ENCODE measurements at places on chromosomes 4 and X. TPM values are rescaled to one million over a fixed set of nuclear protein-coding genes. Genes with fewer than 3 reads are reported as not detected.
A peak's percentile ranks its signal among the peaks of the same experiment; 100 is the strongest.

Gene GAGE13
- total RNA-seq = not detected

Gene PRRG3
- total RNA-seq = not detected

Gene APEX2
- 17.0 TPM for total RNA-seq

GRCh38 chr4:5222047-5222446 is 170.8 kb downstream of the STK32B start:
- DNase-seq = no peak
- H3K27me3 ChIP-seq = no peaks in the 10 kb centered on the region
- no peaks in the 10 kb centered on the region for H3K4me1 ChIP-seq
- H3K27ac ChIP-seq = no peak overlapping the region

DNA sequence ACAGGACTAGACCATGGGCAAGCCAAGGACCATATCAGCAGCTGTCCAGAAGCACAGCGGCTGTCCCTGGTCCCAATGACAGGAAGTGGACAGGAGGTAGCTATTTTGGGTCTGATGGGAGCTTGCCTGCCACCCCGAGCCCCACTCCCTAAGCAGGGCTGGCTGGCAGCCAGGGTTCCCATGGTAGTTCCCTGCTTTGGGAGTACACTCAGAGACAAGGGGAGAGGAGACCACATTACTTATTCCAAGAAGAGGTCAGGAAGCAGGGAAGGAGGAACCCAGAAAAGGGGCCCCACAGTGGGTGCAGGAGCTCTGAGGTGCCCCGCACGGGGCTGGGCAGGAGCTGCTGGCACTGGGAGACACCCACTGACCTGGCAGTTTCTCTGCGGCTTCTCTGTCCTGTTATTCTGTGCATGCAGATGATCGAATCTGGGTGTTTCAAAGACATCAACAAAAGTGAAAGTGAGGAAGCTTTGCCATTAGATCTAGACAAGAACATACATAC is 36.3 kb downstream of the HTT-AS start:
- peaks cover 17% of the 10 kb centered on the region for H3K4me1 ChIP-seq
- H3K27ac ChIP-seq = no peak overlapping the region
- no peaks in the 10 kb centered on the region for H3K36me3 ChIP-seq
- H3K4me3 ChIP-seq = no peak overlapping the region

GRCh38 chr4:87363552-87363951 is 27.4 kb downstream of the HSD17B11 start:
- H3K27me3 ChIP-seq = no peaks in the 10 kb centered on the region
- peaks cover 24% of the 10 kb centered on the region for H3K4me1 ChIP-seq
- peaks cover 3% of the 10 kb centered on the region for H3K36me3 ChIP-seq
- H3K4me3 ChIP-seq = no peak overlapping the region

DNA sequence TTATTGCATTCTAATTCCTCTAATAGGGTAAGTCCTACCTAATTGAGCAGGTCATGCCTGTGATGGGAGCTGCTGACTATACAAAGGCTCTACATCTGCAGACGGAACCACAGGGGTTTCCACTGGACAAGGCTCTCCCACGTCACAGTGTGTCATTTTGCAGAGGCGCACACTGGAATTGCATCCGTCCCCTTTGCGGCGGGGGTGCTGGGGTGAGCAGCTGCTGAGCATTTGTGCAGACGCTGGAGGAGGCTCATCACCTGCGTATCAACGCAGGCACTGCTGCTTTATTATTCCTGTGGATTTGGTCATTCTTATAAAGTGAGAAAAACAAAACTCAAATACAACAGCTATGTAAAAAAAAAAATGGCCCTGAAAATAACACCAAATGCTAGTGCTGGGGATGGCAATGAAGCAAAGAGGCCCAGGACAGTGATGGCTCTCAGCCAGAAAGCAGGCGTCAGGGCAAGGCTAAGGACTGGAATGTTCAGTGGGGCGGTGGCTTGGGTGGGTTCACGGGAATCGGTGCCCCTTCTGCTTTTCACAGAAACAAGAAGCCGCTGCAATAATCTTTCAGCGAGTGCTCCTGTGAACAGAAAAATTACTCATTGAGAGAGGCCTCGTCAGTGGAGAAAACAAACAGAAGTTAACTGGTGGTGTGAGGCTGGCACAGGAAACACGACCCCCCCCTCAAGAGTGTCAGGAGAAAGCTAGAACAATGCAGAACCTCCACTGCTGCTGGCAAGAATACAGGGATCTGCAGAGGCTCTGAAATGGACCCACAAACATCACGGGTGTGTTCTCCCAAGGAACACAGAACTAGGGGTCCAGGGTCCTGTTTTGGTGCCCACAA is 67.8 kb downstream of the GATB start:
- peaks cover 10% of the 10 kb centered on the region for H3K4me1 ChIP-seq
- no peaks in the 10 kb centered on the region for H3K36me3 ChIP-seq
- H3K27me3 ChIP-seq = no peaks in the 10 kb centered on the region

GRCh38 chrX:139720136-139720535 is 12.2 kb upstream of the MCF2 start:
- H3K27ac ChIP-seq = peak overlapping the region; percentile 37
- H3K27me3 ChIP-seq = no peaks in the 10 kb centered on the region
- H3K4me1 ChIP-seq = 0 out of 2 replicates have a peak, but pooled peaks cover 7% of the 10 kb centered on the region
- H3K36me3 ChIP-seq = no peaks in the 10 kb centered on the region
- peak; percentile 32 for DNase-seq
- H3K4me3 ChIP-seq = no peak overlapping the region

Data from Caco-2 (cell line).